ENCODE measurements at places on chromosomes 4 and X.

DNA sequence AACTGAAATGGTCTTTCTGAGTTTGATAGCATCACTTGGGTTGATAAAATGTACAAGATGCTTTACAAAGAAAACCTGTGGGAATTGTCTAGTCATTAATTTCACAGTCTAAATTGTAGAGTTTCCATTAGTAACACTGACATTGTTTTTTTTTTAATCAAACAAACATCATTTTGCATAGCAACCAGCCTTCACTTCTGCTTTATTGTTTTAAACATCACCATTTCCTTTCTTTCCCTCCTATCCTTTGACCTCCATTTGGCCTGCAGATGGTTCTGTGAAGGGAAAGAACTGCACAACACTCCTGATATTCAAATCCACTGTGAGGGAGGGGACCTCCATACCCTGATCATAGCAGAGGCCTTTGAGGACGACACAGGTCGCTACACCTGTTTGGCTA is 171.1 kb downstream of the PALLD start:
- no peak for DNase-seq

DNA sequence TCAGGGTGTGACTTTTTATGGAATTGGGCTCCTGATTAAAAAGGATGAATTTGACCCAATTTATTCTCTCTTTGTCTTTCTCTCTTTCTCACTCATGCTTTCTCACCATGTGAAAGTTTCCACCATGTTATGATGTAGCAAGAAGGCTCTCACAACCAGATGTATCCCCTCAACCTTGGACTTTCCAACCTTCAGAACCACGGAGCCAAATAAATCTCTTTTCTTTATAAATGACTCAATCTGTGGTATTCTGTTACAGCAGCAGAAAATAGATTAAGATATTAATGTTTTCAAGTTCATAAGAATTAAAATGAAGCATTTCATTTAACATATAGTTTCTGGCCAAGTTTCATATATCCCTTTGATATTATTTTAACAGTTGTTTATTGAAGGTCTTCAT is 698.5 kb downstream of the TRAM1L1 start:
- no peak for DNase-seq

- DNase-seq, result no peak
Measured at GRCh38 chr4:74490736-74491135, 45.8 kb downstream of the AREG start.

- DNase-seq, result no peak
Measured at GRCh38 chrX:150566734-150567182, 1.7 kb upstream of the MTM1 start.

DNA sequence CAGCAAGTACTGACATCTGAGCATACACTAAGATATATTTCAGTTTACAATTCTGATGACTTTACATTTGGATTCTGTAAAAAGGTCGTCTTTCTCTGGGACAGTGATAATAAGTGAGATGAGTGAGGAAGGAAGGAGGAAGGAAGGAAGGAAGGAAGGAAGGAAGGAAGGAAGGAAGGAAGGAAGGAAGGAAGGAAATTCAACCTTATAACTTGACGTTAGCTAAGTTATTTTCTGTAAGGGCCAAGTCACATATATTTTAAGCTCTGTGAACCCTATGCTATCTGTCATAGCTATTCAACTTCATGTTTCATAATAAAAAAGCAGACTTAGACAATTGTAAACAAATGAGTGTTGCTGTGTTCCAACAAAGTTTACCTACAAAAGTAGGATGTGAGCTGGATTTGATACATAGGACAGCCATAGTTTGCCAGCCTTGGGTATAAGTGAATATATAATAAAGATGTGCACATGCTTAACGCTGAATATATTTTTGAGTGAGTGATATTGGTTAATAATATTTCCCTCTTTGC is 753.0 kb upstream of the NDST4 start:
- no peak for DNase-seq

GRCh38 chr4:1898681-1899080 is 27.5 kb downstream of the NSD2 start:
- DNase-seq, result no peak

Data from RPMI8226 (cell line).